ENCODE measurements at places on chromosomes 11 and 22. TPM values are rescaled to one million over a fixed set of nuclear protein-coding genes. Genes with fewer than 3 reads are reported as not detected.
A peak's percentile ranks its signal among the peaks of the same experiment; 100 is the strongest.

- DNase-seq: no peak
Observed at GRCh38 chr11:57072640-57073039, 83.9 kb downstream of the OR5AK2 start.

GRCh38 chr11:7977232-7977917 is 9.8 kb upstream of the EIF3F start:
- no peak for DNase-seq

- no peak for DNase-seq
Observed at GRCh38 chr11:44072757-44073658, 6.9 kb downstream of the ACCS start.

GRCh38 chr11:45662665-45663485 is 2.5 kb downstream of the CHST1 start:
- DNase-seq: no peak

MUC5B gene
- total RNA-seq: not detected

GRCh38 chr22:24435861-24436371 is 8.5 kb downstream of the ADORA2A start:
- DNase-seq: peak; percentile 28

DNA sequence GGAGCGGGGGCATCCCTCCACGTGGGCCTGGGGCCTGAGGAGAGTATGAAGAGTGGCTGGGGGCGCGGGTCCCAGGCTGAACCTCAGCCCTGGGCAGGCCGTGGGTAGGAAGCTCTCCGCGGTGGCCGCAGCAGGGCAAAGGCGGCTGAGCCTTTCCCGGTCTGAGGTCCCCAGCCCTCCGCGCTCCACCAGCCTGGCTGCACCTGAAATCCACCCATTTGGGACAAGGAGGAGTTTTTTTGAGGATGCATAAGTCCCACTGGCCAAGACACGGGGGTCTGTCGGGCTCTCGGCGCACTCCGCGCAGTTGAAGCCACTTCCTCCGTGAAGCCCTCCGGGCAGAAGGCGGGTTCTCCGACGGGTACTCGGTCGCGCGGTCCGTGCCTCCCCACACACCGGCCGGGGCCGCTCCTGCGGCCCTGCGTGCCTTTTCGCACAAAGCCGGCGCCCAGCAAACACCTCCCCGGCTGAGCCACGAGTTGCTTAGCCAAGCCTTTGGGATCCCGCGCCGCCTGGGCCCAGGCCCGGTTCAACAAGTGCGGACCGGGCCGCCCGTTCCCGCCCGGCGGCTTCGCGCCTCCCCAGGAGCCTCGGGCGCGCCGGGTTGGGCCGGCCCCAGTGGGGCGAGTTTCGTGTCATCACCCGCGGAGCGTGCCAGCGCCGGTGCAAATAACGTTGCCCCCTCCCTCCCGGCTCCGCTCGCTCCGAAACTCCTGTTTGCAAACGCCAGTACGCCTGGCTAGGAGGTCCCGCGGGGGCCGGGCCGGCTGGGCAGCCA is 666 bp upstream of the OVOL1 start:
- DNase-seq: no peak

RASD2 gene
- not detected for total RNA-seq

DNA sequence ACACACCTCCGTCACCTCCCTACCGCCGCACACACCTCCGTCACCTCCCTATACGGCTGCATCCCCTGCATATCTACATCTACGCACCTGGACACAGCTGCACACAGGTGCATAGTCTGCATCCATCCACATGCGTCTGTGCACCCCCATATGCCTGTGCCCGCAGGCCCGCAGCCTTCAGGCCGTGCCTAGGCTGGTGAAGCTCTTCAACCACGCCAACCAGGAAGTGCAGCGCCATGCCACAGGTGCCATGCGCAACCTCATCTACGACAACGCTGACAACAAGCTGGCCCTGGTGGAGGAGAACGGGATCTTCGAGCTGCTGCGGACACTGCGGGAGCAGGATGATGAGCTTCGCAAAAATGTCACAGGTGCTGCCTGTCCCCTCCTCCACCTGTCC is 4.8 kb downstream of the PKP3 start:
- no peak for DNase-seq

- no peak for DNase-seq
Observed at GRCh38 chr11:132471466-132471865, 1060.8 kb downstream of the OPCML start.

GRCh38 chr11:126993599-126993998 is 7.0 kb downstream of the KIRREL3 start:
- no peak for DNase-seq

SHISAL1 gene
- total RNA-seq: not detected

EFCAB6 gene
- 0.19 TPM for total RNA-seq

GRCh38 chr11:76662656-76663485 is 7.7 kb downstream of the LRRC32 start:
- DNase-seq: no peak

ST14 gene
- total RNA-seq: 0.67 TPM

TRPC6 gene
- total RNA-seq: not detected

GRCh38 chr22:38957046-38957770 is at the start of gene APOBEC3A:
TSS of gene APOBEC3A (plus strand) at chr22:38957609. CDS start at chr22:38957692, 83 bp downstream.
- no peak for DNase-seq

DNA sequence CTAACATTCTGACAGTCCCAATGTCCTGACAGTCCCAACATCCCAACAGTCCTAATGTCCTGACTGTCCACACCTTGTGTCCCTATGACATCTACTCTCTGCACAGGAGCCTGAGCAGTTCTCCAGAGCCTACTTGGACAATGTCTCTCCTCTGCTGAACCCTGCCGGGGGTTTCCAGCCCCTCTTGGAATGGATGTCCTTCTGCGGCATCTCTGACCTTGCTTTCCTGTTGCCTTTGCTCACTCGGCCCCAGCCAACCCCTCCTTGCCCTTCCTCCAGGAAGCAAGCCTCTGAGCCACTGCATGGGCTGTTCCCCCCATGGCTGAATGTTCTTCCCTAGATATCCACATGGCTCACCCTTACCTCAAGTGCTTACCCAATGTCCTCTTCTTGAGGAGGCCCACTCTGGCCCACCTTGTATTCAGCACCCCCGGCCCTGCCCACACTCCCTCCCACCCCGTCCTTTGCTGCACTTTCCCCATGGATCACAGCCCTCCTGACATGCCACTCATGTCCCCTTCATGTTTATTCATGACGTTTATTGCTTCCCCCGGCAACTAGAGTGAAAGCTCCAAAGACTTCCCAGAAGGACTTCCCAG is 59.5 kb downstream of the DHCR7 start:
- no peak for DNase-seq

DNA sequence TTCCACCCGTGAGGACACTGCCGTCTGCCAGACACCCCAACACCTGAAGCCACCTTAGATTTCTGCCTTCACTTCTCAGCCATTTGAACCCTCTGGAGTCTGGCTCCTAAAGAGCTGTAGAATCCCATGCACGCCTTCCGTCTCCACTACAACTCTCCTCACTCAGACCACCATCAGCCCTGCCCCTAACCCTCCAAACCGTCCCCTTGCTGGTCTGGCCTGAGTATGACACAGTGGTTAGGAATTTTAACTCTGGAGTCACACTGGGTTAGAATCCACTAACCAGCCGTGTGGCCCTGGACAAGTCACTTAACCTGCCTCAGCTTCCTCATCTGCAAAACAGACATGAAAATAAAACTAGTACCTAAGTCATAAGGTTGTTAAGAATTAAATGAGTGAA is 3.0 kb downstream of the CNIH2 start:
- DNase-seq: no peak

SOX10 gene
- not detected for total RNA-seq

GRCh38 chr22:20810645-20811044 is 36.7 kb downstream of the SERPIND1 start:
- DNase-seq: peak; percentile 53

DNA sequence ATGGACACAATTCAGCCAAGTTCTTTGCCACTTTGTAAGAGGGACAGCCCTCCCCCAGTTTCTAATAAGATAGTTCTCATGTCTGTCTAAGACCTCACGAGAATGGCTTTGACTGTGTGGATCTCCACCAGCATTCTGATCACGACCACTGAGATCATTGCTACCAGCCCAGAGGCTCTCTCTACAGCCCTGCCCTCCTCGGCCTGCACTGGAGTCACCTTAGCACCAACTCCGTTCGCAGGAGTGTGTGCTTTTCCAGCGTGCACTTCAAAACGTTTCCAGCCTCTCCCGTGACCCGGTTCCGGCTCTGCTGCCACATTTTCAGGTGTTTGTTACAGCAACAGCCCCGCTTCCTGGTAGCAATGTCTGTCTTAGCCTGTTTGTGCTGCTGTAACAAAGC is 26.2 kb downstream of the TSPAN32 start:
- DNase-seq: no peak

IGLL5 gene
- total RNA-seq: not detected

- DNase-seq: no peak
Observed at GRCh38 chr11:45209891-45210699, 63.7 kb downstream of the PRDM11 start.

GRCh38 chr11:7900686-7901085 is 30.4 kb downstream of the OR10A6 start:
- DNase-seq: no peak

GRCh38 chr11:47907499-47907898 is 59.3 kb upstream of the NUP160 start:
- no peak for DNase-seq

- DNase-seq: peak; percentile 49
Observed at GRCh38 chr22:22235558-22235957, 9.0 kb upstream of the VPREB1 start.

OR10G7 gene
- total RNA-seq: not detected

GRCh38 chr11:29343465-29344333 is 673.1 kb downstream of the KCNA4 start:
- DNase-seq: peak; percentile 45

GRCh38 chr11:1219834-1220815 is 2.7 kb upstream of the MUC5B start:
- DNase-seq: no peak

YPEL1 gene
- 14.7 TPM for total RNA-seq

KCTD21 gene
- 7.1 TPM for total RNA-seq

DNA sequence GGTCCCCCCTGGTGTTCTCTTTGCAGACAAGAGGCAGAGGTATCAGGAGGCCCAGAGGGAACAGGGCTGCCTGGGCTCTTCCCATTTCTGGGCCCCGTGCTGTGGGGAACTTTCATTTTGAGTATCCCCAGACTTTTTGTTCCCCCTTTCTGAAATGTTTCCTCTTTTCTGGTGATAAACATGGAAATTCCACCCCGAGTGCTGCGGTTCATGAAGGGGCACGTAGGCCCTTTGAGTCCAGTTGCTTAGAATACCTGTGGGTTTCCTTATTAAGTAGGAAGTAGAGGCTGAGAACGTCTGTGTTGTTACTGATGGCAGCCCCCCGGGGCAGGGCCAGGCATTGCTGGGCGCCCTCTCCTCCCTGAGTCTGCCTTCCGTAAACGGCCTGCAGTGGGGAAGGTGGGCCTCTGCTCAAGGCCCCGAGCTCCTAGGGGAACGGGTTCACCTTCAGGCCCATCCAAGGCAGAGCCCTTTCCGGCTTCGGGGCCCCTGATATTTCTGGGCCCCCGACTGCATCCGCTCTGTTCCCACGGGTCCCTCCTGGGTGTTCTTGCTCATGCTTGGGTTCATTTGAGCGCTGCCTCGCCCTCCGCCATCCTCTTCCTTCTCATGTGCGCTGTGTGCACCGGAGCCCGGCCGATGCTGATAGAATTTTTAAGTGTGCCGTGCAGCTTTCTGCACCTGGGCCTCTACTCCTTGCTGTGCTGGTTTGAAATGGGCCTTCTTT is 12.0 kb downstream of the TBC1D22A start:
- DNase-seq: no peak

- no peak for DNase-seq
Observed at GRCh38 chr22:36366291-36366708, 21.5 kb downstream of the MYH9 start.

Data from activated naive CD8-positive, alpha-beta T cell treated with anti-CD3 and anti-CD28 coated beads, Interleukin-2, amount 10 ng/mL, durations not matched to agents 7 days and 5 days (primary cell).